Esophagus squamous epithelium (tissue), 5 donors: ENCODE measurements at places on chromosomes 7 and 10.

- DNase-seq: no peak
Observed at GRCh38 chr7:135512135-135512887, 2.4 kb upstream of the CNOT4 start.

DNA sequence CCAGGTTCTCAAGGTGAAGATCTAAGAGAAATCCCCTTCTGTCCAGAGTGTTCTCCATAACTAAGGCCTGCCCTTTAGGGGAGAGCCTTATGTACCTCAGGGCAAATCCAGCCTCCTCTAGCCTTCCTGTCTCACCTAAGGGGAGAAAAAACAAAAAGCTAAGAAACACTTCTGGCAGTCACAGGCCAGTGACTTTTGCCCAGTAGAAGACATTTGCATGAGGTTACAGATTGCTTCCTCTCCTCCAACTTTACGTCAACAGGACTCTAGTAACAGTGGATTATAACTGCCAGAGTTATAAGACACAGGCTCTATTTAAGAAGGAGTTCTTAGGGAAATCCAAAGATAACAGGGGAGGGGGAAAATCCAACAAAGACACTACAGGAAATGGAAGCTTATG, 15.9 kb upstream of the FAM241B start:
- DNase-seq: no peak

DNA sequence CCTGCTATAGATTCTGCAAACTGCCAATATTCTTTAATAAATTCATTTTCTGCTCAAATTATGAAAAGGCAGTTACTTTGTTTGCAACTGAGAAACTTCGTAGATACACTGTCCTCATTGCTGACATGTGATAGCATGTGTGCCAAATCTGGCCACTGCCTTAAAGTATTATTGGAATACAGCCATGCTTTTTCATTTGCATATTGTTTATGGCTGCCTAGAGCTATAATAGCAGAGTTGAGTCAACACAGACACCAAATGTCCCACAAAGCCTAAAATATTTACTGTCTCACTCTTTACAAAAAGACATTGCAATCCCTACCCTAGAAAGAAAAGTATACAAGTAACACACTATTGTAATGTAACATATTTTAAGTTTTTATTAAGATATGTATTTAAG, 647.4 kb downstream of the XPNPEP1 start:
- no peak for DNase-seq

DNA sequence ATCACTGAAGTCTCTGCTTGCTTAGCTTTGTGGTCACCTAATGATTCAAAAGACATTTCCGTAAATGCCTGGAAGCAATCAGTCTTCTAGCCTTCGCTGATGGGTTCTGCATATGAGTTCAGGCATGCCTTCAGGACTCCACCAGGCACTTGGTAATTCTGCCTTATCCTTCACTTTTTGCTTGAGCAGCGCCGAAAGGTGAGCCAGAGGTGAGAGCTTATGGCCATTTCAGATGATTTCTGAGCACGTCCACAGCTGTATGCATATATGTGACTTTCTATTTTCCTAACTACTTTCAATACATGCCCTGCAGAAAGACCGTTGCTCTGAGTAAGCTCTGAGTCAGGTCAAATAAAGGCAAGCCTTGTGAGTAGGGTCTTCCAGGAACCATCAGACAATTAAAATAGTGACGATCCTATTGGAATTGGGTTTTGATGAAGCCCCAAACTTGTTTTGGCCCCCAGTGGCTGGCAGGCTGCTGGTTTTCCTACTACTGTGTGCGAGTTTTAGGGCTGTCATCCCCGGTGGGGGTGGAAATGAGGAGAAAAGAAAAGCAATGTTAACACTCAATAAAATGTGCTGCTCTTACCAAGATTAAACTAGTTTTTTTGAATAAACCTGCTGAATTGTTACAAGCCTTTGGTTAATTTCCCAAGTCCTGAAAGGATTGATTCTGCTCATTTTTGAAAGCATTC, 154.4 kb upstream of the AKR1E2 start:
- DNase-seq: no peak

- DNase-seq: no peak
Observed at GRCh38 chr10:47452495-47453140, 31.3 kb downstream of the ANXA8 start.

GRCh38 chr7:75968561-75969001, 25.8 kb downstream of the TMEM120A start:
- no peak for DNase-seq

DNA sequence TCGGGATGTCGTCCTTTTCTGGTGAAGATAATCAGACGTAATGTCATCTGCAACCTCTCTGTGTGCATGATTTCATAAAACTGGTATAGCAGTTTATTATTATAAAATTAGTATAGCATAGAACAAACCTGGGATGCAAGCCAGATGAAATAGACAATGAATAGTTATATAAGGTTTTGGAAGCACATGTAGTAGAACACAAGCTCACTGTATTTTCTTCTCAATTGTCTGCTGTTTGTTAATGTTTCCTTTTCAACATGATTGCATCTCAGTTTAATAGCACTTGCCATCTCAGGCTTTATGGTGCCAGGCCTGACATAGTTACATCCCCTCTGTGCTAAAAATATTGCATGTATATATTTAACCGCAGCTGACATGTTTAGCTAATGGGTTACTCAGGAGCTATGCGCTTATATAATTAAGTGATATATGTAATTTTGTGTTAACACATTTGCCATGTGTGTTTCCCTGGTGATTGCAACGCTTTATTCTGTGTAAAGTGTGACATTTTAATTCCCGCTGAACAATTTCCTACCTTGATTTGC, 132.7 kb downstream of the ARID5B start:
- DNase-seq: no peak

DNA sequence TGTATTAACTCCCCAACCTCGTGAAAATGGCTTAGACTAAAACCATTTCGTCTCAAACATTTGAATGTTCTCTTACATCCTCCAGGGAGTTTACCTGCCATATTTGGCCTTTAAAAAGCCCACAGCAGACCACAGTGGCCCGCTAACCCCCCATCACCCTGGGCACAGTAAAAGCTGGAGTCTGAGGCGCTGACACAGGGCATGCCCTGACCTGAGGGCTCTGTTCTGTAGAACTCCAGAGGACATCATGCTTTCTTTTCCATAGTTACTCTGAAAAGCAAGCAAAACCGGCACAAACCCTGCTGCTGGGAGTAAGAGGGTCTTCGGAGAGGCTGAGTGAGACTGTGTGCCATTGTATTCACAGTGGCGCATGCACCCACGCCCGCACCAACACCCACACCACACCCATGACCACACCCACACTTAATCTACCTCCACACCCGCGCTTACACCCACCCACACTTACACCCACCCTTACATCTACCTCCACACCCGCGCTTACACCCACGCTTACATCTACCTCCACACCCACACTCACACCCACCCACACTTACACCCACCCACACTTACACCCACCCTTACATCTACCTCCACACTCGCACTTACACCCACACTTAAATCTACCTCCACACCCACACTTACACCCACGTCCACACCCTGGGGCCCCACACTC, 32.1 kb downstream of the LRRC27 start:
- DNase-seq: no peak

DNA sequence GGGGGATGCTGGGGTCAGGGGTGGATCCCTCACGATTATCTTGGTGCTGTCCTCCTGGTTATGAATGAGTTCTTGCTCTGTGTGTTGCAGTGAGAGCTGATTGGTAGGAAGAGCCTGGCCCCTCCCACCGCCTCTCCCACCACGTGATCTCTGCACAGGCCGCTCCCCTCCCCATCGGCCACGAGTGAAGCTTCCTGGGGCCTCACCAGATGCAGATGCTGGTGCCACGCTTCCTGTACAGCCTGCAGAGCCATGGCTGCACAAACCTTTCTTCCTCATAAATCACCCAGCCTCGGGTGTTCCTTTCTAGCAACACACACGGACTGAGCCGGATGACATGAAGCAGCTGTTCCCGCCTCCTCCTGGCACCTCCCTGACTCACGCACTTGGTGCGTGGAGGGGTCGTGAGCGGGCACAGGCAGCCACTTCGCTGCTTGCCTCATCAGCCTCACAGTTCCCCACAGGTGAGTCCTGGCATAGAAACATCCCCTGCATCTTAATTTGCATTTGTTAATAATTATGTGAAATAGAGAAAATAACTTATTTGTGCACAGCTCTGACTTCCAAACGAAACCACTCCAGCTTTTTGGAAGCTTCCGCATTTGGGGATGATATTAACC, 210.8 kb downstream of the ADARB2 start:
- no peak for DNase-seq

DNA sequence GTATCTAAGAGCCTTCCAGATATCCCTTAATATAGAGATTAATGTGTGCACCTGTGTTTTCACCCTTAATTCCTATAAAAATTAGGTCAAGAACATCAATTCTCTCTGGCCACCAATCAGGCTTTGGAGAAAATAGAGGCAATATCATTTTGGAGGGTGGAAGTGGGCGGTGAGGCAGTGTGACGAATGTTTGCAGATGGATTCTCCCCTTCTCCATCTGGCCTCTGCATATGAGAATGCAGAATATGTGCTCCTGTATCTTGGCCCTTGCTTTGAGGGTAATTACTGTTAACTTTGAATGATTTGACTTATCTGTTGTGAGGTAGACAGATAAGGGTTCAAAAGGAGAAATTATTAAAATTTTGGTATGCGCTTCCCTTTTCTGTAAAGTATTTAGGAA, 304.0 kb upstream of the NPSR1 start:
- no peak for DNase-seq

DNA sequence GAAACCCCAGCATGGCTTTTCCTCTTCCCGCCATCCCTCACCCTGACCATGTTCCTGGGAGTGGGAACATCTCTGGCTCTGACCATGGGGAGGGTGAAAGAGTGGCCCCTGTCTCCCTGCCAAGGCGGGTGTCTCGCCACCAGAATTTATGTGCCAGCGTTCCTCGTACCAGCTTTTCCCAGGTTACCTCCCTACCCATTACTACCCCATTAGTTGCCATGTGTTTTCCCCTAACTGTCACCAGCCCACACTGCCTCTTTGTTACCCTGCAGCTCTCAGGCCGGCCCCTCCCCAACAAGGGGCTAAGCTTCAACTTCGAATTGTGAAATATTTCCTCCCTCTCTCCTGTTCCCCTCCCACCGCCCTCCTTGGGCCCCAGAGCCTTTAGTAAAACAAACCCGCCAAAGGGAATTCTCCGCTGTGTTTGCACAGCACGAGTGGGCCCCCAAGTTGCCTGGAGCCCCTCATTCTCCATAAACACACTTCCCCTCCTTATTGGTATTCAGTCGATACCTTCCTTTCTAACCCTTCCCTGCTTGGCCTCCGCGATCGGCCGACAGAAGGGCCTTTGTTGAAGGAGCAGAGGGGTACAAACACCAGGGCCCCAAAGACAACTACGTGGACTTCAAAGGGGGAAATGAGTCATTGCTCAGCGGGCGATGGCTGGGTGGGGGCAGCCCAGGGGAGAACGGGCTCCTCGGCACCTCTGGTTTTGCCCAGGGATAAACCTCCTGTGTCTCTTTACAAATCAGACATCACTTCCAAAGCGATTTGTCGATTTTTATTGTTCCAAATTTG, 45.5 kb downstream of the SLIT1 start:
- no peak for DNase-seq

- no peak for DNase-seq
Observed at GRCh38 chr10:103181244-103181643, 11.8 kb downstream of the NT5C2 start.

GRCh38 chr10:98100476-98100875, 34.0 kb upstream of the R3HCC1L start:
- no peak for DNase-seq

GRCh38 chr7:94388540-94388939, 6.2 kb upstream of the COL1A2 start:
- DNase-seq: no peak

DNA sequence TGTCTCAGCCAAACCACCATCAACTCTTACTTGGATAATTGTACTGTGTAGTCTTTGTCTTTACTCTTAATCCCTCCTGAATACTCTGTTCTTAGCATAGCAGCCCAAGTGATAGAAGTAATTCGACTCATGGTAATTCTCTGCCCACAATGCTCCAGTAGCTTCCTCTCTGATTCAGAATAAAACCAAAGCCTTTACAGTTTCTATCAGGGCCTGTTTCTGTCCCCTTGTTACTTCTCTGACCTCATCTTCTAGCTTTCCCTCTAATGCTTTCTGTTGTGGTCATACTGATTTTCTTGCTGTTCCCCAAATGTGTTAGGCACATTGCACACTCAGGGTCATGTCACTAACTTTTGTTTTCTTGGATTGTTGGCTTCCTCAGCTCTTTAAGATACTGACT, 8.0 kb downstream of the ZNF518A start:
- DNase-seq: no peak

GRCh38 chr10:101237081-101237981, 8.1 kb upstream of the LBX1 start:
- no peak for DNase-seq

GRCh38 chr10:77157248-77158019, 480.2 kb downstream of the KCNMA1 start:
- DNase-seq: no peak

GRCh38 chr7:4129481-4130122, 552.5 kb upstream of the FOXK1 start:
- DNase-seq: no peak

GRCh38 chr10:103653581-103654037, 160.1 kb downstream of the NEURL1 start:
- no peak for DNase-seq

- no peak for DNase-seq
Observed at GRCh38 chr7:96244992-96245292, 77.0 kb downstream of the SLC25A13 start.

DNA sequence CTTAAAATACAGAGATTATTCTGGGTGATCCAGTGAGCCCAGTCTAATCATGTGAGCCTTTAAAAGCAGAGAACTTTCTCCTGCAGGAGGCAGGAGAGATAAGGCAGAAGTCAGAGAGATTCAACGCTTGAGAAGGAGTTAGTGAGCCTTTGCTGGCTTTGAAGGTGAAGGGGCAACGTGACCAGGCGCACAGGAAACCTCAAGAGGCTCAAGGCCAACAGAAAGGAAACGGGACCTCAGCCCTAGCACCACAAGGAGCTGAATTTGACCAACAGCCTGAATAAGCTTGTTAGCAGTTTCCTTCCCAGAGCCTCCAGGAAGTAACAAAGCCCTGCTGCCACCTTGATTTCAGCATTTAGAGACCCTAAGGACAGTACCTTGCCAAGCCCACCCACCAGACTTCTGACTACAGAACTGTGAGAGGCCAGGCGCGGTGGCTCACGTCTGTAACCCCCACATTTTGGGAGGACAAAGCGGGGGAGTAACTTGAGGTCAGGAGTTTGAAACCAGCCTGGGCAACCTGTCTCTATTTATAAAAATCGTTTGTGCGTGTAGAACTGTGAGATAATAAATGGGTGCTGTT, 87.3 kb upstream of the KAT6B start:
- DNase-seq: no peak

GRCh38 chr7:150719960-150720891, 3.8 kb downstream of the GIMAP1 start:
- DNase-seq: no peak

DNA sequence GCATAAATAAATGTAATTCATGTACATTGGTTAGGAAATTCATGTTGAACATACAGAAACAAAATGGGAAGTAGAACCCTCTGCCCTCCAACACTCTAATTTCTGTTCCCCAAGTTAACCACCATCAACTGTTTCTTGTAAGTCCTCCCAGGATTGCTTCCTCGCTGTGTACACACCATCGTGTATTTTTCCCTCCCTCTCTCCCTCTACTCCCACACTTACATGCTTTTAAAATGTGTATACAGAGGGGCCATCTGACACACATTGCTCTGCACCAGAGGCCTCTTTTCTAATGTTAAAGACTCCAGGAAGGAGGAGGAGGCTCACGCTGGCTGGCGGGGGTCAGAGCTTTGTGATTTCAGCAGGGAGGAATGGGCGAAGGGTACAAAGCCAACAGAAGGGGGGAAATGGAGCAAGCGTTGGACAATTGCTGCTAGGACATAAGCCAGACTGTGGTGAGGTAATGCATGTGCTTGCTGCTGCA, 1.9 kb upstream of the EPHA1 start:
- no peak for DNase-seq

GRCh38 chr10:132961787-132962622, 19.6 kb upstream of the CFAP46 start:
- no peak for DNase-seq
